ENCODE measurements at places on chromosomes 13 and 19. TPM values are rescaled to one million over a fixed set of nuclear protein-coding genes. Genes with fewer than 3 reads are reported as not detected.

DNA sequence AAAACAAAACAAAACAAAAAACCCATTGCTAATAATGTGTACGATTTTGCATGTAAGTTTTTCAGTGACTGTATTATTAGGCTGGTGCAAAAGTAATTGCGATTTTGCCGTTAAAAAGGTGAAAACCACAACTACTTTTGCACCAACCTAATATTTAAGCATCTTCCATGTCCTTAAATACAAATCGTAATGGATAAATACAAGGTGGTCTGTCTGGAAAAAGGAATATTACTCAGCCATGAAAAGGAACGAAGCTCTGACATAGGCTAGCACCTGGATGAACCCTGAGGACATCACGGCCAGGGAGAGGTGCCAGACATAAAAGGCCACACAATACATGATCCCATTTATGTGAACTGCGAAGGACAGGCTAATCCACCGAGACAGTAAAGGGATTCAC is 33.2 kb downstream of the GADD45B start:
- no peak overlapping the region for H3K4me3 ChIP-seq
- H3K27ac ChIP-seq: no peak overlapping the region
- no peaks in the 10 kb centered on the region for H3K27me3 ChIP-seq
- no peak for DNase-seq

GRCh38 chr13:97189928-97190327 is 32.2 kb upstream of the MBNL2 start:
- no peak overlapping the region for H3K4me3 ChIP-seq
- no peaks in the 10 kb centered on the region for H3K36me3 ChIP-seq
- H3K27me3 ChIP-seq: no peaks in the 10 kb centered on the region

GRCh38 chr13:47774671-47774994 is 226.4 kb downstream of the SUCLA2 start:
- no peaks in the 10 kb centered on the region for H3K27me3 ChIP-seq
- DNase-seq: no peak
- no peaks in the 10 kb centered on the region for H3K4me1 ChIP-seq
- no peak overlapping the region for H3K27ac ChIP-seq

DNA sequence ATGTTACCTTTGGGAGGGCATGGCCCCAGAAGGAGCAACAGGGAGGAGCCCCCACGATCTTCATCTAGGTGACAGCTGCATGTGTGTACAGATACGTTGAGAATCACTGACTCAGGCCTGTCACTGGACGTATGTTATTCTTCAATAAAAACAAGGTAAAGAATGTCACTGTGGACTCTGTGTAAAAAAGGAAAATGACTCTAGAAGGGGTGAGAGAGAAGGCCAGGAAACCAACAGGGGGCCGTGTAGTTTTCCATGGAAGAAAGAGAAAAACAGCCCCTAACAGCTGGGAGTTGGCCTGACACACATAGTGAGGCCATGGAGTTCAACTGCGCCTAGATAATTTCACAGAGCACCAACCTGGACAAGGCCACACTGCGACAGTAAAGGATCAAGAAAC is 1.9 kb upstream of the LYPD3 start:
- H3K36me3 ChIP-seq: no peaks in the 10 kb centered on the region
- peaks cover 13% of the 10 kb centered on the region for H3K27me3 ChIP-seq
- H3K27ac ChIP-seq: no peak overlapping the region
- no peaks in the 10 kb centered on the region for H3K4me1 ChIP-seq
- no peak for DNase-seq
- no peak overlapping the region for H3K4me3 ChIP-seq

Gene KLF1
- 0.28 TPM for total RNA-seq

GRCh38 chr13:33206425-33206824 is 79.1 kb downstream of the STARD13 start:
- no peaks in the 10 kb centered on the region for H3K36me3 ChIP-seq
- DNase-seq: no peak
- no peaks in the 10 kb centered on the region for H3K27me3 ChIP-seq
- H3K27ac ChIP-seq: peak overlapping the region; percentile 58
- H3K4me3 ChIP-seq: no peak overlapping the region

Gene CYP4F22
- not detected for total RNA-seq

- no peak for DNase-seq
- no peaks in the 10 kb centered on the region for H3K27me3 ChIP-seq
- H3K4me3 ChIP-seq: no peak overlapping the region
- no peaks in the 10 kb centered on the region for H3K4me1 ChIP-seq
- no peak overlapping the region for H3K27ac ChIP-seq
These were observed 24.8 kb downstream of the MAP4K1 start for GRCh38 chr19:38592940-38593339.

GRCh38 chr19:50510700-50511068 is 307 bp downstream of the JOSD2 start:
- peak overlapping the region; percentile 71 for H3K27ac ChIP-seq
- no peak for DNase-seq
- no peaks in the 10 kb centered on the region for H3K4me1 ChIP-seq
- H3K27me3 ChIP-seq: no peaks in the 10 kb centered on the region
- peak overlapping the region; percentile 71 for H3K4me3 ChIP-seq

- H3K4me3 ChIP-seq: no peak overlapping the region
- no peak for DNase-seq
- no peak overlapping the region for H3K27ac ChIP-seq
These were observed 432.4 kb downstream of the SLITRK1 start for GRCh38 chr13:83449668-83450395.

Gene JSRP1
- 0.61 TPM for total RNA-seq

Gene KLK4
- total RNA-seq: not detected

DNA sequence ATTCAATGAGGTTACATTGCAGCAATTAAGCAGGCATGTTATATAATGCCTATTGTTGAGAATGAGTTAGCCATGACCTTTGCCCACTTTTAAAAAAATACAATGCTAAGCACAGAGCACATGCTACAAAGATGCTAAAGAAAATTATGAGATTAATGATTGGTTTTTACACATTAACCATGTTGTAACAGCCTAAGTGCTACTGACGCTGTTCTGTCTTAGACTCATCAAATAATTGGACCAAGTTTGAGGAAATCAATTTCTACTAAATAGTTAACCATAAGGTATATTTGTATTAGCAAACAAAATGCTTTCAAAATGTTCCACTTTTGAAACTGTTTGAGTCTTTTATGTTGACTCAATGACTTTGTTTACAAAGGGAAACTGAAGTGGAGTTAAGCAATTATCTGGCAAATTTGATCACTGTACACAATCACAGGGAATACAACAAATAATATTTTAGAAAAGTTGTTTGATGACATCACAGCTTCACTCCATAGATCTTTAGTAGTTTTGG is 14.3 kb downstream of the MIR17HG start:
- H3K36me3 ChIP-seq: peaks cover 1% of the 10 kb centered on the region
- no peaks in the 10 kb centered on the region for H3K27me3 ChIP-seq
- H3K27ac ChIP-seq: no peak overlapping the region
- DNase-seq: no peak
- no peak overlapping the region for H3K4me3 ChIP-seq

Gene ZNF486
- total RNA-seq: 5.1 TPM

- no peak overlapping the region for H3K27ac ChIP-seq
- no peaks in the 10 kb centered on the region for H3K4me1 ChIP-seq
- H3K36me3 ChIP-seq: no peaks in the 10 kb centered on the region
These were observed 73.8 kb downstream of the TRPM4 start for GRCh38 chr19:49231389-49231788.

DNA sequence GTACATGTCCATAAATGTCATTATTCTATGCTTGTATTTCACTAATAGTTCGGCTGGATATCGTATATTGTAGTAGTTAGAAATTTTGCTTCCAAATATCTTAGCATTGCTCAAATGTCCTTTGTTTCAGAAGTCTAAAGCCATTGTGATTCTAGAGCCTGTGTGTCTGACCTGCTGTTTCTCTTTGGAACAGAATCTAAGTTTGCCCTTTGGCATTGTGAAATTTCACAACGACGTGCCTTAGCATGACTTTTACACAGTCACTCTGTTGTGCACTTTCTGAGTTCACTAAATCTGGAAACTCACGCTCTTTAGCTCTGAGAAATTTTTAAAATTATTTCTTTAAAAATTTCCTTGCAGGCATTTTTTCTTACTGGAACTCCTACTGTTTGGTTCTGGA is 152.2 kb downstream of the TBC1D4 start:
- H3K4me3 ChIP-seq: no peak overlapping the region
- H3K27me3 ChIP-seq: no peaks in the 10 kb centered on the region
- H3K36me3 ChIP-seq: peaks cover 4% of the 10 kb centered on the region
- no peak for DNase-seq
- H3K27ac ChIP-seq: no peak overlapping the region

Gene FAM174C
- total RNA-seq: 66.5 TPM

Gene CCDC194
- 0.74 TPM for total RNA-seq

- no peaks in the 10 kb centered on the region for H3K27me3 ChIP-seq
- H3K36me3 ChIP-seq: peaks cover 4% of the 10 kb centered on the region
- H3K4me1 ChIP-seq: no peaks in the 10 kb centered on the region
These were observed 25.1 kb downstream of the ARHGEF18 start for GRCh38 chr19:7373862-7374261.

- H3K4me1 ChIP-seq: no peaks in the 10 kb centered on the region
- no peak overlapping the region for H3K4me3 ChIP-seq
- DNase-seq: no peak
- no peak overlapping the region for H3K27ac ChIP-seq
These were observed 3.3 kb upstream of the AURKC start for GRCh38 chr19:57227502-57227901.

DNA sequence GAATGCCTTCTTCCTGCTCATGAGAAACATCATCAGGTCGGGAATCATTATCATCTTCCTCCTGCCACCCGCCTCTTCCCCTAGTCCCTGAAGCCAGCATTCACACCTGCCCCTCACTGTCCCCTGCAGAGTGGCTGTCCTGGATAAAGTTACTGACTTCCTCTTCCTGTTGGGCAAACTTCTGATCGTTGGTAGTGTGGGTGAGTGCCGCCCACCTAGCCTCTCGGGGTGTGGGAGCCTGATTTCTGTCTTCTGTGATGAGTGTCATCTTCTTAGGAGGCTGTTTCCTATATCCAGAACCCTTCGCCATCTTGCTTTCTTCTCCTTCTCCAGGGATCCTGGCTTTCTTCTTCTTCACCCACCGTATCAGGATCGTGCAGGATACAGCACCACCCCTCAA is 12.5 kb downstream of the SLC44A2 start:
- DNase-seq: no peak
- H3K4me3 ChIP-seq: no peak overlapping the region
- peaks cover 7% of the 10 kb centered on the region for H3K36me3 ChIP-seq
- H3K27me3 ChIP-seq: no peaks in the 10 kb centered on the region

DNA sequence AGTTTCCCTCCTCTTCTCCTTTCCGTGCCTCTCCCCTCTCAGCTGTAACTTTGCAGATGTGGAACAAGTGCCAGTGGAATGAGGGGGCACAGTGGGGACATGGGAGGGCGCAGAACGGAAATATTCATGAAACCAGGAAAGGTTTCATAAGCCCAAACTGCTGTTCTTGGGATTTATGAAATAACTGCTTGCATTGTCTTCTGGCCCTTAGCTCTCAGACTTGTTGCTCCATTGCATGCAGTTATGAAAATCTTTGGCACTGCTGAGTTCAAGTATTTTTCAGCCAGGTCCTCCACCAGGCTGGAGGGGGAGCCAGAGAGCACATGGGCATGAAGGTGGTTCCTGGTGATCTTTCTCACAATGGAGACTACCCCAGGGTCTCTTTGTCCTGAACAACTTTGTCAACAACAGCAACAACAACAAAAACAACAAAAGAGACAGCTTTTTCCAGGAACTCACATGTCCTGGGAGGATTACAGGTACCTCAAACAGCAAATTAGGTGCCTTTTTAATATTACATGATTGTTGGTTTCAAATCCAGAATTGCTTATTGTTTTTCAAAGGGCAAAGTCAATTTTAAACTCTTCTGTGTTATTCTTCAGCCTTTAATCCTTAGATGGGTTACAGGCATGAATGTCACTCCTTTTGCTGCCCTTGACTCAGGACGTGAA is 1.5 kb downstream of the RGCC start:
- H3K27me3 ChIP-seq: no peaks in the 10 kb centered on the region
- peak overlapping the region; percentile 96 for H3K4me3 ChIP-seq
- DNase-seq: peak; percentile 68
- H3K4me1 ChIP-seq: peaks cover 13% of the 10 kb centered on the region
- H3K36me3 ChIP-seq: peaks cover 13% of the 10 kb centered on the region

- H3K36me3 ChIP-seq: no peaks in the 10 kb centered on the region
- DNase-seq: no peak
- no peaks in the 10 kb centered on the region for H3K27me3 ChIP-seq
- H3K4me3 ChIP-seq: no peak overlapping the region
- no peak overlapping the region for H3K27ac ChIP-seq
These were observed 201.1 kb upstream of the SOX1 start for GRCh38 chr13:111865826-111866225.

DNA sequence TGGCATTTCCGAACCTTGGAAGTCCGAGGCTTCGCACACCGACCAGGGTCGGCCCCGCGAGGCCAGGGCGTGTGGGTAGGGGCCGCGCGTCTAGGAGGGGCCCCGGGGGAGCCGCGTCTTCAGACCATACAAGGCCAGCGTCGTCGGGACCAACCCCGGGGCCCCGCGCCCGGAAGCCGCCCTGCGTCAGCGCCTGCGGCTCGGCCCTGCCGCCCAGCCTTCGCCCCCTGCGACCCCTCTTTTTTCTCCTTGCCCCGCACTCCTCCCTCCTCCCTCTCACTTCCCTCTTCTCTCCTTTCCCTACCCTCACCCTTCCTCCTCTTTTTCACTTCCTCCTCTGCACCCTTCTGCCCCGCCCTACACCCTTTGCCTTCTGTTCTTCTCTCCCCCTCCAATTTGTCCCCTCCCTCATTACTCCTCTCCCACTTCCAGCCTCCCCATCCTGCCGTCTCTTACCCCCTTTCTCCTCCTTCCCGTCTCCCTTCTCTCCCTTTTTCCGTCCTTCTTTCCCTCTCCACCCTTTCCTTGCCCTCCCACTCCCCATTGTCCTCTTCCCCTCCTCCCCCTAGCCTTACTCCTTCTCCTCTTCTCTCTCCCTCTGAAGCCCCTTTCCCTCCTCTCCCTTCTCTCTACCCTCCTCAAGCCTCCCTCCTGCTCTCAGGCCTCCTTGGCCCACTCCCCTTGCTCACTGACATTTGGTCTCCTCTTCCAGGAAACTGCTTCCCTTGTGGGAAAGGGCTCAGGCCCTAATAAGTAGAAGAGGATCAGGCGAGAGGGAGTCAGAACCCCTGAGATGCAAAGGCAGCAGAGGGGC is 2.2 kb upstream of the PLEKHG2 start:
- DNase-seq: peak; percentile 79
- H3K27me3 ChIP-seq: no peaks in the 10 kb centered on the region
- H3K36me3 ChIP-seq: no peaks in the 10 kb centered on the region
- H3K4me1 ChIP-seq: peaks cover 17% of the 10 kb centered on the region

- peaks cover 7% of the 10 kb centered on the region for H3K36me3 ChIP-seq
- H3K27me3 ChIP-seq: no peaks in the 10 kb centered on the region
- H3K4me1 ChIP-seq: no peaks in the 10 kb centered on the region
- H3K4me3 ChIP-seq: no peak overlapping the region
These were observed 38.6 kb downstream of the TMTC4 start for GRCh38 chr13:100636004-100636403.

Data from lung (tissue), 17 donors.